ENCODE measurements at places on chromosomes 7 and 10.
A peak's percentile ranks its signal among the peaks of the same experiment; 100 is the strongest.

GRCh38 chr7:43481902-43482678 is 100.8 kb upstream of the STK17A start:
- DNase-seq = no peak

GRCh38 chr10:88508796-88509195 is 74.3 kb downstream of the RNLS start:
- no peak for DNase-seq

DNA sequence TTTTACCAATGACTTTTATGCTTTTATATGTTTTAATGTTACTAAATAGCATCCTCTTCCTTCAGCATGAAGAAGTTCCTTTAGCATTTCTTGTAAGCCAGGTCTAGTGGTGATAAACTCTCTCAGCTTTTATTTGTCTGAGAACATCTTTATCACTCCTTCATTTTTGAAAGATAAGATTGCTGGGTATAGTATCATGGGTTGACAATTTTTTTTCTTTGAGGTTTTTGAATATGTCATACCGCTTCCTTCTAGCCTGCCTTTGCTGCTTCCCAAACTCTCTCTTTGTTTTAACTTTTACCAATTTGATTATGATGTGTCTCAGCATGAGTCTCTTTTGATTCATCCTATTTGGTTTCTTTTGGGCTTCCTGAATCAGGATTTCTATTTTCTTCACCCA is 108.2 kb upstream of the KAT6B start:
- no peak for DNase-seq

GRCh38 chr7:8639668-8640067 is 206.3 kb downstream of the NXPH1 start:
- no peak for DNase-seq

- no peak for DNase-seq
Observed at GRCh38 chr10:16408379-16408778, 28.4 kb upstream of the PTER start.

DNA sequence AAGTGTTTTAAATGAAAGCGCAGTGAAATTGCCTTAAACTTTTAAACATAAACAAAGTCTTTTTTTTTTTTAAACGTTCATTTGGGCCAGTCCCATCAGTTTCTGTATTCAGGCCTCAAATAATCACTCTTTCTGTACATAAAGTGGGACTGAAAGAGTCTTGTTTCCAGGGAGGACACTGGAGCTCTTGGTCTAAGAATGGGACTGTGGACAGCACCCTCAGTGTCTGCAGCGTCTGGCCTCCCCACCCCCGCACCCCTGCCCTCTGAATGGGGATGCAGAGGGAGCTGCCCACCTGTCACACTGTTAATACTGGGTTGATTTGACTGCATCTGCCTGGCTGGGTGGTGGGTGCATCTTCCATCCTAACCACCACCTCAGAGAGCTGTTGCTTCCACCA is 5.2 kb downstream of the ZNF365 start:
- DNase-seq = no peak

DNA sequence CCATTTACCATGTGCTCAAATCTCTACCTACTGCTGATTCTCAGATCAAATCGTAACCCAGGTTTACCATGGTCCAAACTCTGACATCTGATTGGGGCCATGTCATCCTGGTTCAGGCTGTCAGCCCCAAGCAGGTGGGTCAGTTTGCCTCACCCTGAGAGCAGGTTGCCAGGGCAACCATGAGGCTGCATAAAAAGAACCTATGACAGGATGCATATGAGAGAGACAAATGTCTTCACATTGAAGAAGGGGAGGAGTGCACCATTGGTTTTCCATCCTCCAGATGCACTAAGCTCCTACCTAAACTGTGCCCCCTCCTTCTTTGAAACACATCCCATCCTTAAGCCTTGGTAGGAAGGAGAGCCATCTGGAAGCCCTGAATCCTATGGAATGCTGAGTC is 10.2 kb downstream of the PRSS1 start:
- DNase-seq = no peak

DNA sequence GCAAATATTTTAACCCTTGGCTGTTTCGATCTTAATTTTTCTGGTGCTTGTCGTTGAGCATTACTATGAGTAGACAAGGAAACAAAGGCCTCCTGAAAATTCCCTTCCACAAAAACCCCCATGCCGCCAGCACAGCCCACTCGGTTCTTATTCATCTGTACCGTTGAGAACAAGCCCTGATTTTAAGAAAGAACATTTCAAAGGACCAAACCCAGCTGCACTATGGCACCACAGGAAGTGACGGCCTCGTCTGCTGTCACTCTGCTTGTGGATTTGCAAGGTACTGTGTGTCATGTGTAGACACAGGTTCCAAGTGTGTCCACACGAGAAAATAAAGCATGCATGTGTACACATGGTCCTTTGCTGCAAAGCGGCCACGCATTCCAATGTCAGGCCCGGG is 285.2 kb downstream of the DNAJB6 start:
- no peak for DNase-seq

DNA sequence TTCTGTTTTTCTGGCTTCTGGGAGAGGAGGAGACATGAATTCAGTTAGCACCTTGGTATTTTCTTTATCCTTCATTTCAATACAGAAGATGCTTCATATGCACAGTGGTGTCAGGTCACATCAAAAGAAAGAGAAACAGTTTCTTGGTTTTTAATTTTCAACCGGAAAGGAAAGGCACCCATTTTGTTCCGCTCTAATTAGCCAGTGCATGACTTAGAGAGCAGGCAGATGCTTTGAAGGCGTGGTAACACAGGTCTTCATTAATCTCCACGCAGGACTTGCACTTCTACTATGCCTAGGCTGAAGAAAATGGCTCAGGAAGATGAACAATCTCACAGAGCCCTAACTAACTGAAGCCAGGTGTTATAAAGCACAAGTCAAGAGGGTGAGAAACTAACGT is 70.4 kb upstream of the ATRNL1 start:
- DNase-seq = no peak

DNA sequence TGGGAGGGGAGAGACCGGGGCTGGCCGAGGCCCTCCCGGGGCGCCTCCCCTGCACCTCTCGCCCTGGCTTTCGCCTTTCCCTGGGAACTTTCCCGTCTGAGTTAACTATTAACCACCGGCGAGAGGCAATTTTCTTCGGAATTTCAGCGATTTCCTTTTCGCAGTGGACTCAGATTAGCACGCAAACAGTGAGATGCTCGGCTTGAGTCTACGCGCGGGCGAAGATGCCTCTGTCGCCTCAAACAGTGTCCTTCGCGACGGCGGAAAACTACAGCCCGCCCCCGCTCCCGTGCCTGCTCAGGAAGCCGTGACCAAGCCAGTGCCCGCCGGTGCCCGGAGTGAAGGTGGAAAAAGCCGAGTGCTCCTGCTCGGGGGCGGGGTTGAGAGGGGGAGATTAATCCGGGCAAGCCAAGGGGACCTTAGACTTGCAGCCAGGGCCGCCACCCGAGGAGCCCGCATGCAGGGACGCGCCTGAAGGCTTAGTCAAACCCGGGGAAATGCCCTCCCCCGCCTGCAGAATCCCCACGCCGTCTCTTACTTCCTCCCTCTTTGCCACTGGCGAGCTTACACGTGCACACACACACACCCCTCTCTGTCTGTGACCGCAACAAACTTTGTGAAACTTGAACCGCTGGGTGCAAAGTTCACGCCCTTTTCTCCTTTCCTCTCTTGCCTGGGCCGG is 14.5 kb upstream of the PAX2 start:
- peak; percentile 7 for DNase-seq

DNA sequence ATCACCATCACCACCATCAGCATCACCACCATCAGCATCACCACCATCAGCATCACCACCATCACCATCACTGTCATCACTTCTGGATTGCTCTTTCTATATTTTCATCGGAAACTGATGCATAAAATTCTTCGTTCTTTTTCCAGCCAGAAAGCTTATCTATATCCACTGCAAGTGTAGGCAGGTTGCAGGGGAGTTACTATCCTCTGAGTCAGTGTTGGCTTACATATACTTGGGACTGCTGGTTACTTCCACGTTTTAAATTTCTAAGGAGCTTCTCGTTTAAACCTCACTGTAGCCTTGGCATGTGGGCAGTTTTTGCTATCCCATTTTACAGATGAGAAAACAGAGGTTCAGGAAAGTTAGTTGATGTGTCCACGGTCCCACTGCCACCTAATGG is 66.1 kb downstream of the FOXL3 start:
- no peak for DNase-seq

DNA sequence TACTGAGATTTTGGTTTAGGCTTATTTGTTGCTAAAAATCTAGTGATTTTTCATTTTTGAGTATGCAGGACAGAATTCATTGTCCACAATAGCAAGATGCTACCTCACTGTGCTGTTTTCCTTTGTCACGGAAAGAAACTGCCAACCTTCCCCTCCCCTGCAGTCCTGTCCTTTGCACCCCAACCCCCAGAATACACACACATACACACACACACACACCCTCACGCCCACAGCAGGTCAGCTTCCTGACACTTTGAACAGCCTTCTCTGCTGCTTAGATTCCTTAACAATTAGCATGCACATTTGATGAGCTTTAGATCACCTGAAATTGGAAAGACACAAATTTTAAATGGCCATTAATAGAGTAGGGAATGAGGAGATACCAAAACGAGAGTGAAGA is 32.1 kb downstream of the ARMC3 start:
- no peak for DNase-seq

DNA sequence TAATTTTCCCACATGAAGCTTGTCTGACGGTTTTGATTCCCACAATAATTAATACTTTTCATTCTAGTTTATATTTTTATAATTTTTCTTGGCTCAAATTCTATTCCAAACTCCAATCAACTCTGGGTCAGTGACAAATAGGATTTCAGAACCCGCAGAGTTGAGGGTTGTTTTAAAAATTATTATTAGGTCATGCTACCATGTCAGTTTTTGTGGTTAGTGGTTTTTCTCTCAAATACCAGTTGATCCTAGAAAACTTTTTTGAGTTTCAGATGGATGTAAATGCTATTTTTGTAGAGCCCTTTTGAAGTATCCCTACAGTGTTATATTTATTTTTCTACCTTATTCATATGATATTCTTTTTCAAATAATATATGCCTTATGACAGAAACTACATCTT is 237.4 kb downstream of the SEMA3D start:
- no peak for DNase-seq

DNA sequence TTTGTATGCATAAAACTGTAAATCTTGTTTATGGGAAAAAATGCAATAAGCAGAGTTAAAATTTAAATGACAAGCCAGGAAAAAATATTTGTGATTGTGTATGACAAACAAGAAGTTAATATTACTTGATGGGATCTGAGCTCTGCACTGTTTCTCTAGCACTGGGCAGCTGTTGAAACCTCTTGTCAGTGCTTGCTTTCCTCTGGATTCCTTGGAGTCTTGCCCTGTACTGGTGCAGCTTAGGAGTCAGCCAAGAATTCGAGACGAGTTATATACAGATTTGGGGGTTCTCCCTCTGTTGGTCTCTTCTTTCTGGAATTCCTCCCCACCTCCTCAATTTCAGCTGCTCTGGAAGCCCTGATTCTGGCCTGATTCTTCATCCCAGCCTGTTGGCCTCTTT is 24.3 kb upstream of the OPN4 start:
- DNase-seq = no peak

DNA sequence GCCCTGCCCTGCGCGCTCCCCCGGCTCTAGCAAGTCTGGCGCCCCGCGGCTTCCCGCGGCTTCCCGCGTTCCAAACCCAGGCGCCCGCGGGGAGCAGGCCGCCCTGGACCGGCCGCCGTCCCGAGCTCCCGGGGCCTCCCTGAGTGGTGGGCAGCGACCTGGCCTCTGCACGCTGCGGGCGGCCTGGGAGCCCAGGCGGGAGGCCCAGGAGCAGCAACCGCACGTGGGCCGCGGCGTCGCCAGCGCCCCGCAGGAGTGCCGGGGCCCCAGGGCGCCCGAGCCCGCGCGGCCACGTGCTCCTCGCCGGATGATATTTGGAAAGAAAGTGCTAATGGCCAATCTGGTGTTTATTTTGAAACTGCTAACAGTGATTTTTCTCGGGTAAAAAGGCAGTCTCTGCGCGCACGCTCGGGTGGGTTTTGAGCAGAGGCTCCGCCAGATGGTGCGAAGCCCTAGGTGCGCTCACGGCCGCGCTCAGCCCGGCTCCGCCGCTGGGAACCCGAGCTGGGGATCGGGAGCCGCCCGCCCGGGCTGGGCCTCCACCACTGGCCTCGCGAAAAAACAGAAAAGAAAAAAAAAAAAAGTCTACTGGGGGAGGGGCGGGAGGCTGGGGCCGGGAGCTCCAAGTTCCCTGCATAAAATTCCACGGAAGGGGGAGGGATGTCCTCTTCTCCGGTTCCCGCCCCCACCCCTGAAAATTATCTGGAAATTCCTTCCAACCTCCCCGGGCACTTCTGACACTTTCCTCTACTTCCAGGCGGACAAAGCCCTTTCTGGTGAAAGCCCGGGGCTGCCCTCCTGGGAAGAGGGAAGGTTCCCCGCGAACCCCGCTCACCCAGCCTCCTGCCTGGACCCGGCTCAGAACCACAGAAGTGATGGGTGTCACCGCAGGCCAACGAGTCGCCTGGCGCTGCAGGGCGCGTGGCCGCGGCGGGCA is 4.3 kb downstream of the EBF3 start:
- DNase-seq = no peak

- no peak for DNase-seq
Observed at GRCh38 chr10:63666836-63667383, 145.7 kb downstream of the REEP3 start.

DNA sequence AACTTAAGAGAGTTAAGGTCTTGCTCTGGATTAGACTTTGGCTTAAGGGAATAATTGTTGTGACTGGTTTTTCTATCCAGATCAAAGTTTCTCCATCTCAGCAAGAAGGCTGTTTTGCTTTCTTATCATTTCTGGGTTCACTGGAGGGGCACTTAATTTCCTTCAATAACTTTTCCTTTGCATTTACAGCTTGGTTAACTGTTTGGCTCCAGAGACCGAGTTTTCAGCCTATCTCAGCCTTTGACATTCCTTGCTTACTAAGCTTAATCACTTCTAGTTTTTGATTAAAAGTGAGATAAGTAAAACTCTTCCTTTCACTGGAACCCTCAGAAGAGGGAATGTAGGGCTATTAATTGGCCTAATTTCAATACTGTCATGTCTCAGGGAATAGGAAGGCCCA is 76.4 kb downstream of the LARP4B start:
- DNase-seq = no peak

- no peak for DNase-seq
Observed at GRCh38 chr10:122325235-122325634, 49.3 kb upstream of the PLEKHA1 start.

GRCh38 chr10:63430091-63430998 is 35.4 kb downstream of the JMJD1C start:
- no peak for DNase-seq

GRCh38 chr10:70124918-70125317 is 7.7 kb downstream of the AIFM2 start:
- no peak for DNase-seq

- DNase-seq = no peak
Observed at GRCh38 chr10:65313406-65313805, 1612.4 kb upstream of the LRRTM3 start.

- DNase-seq = no peak
Observed at GRCh38 chr10:53702489-53702888, 929.9 kb upstream of the MBL2 start.

- DNase-seq = no peak
Observed at GRCh38 chr7:69464035-69464434, 134.2 kb upstream of the AUTS2 start.

DNA sequence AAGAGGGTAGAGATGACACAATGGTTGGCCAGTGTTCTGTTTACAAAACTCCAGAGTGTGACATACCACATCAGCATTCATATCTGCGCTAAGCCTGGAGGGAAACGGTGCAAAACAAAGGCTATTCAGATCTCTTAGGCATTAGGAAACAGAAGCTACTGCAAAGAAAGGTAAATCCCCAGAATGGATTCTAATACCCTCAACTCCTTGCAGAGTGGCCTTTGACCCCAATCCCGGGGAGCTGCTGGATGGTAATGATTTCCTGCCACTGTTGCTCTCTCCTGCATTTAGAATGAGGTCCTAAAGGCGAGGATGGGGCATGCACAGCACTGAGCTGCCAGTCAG is 65.2 kb downstream of the AOAH start:
- DNase-seq = no peak

Measured in CD4-positive, alpha-beta T cell treated with Interleukin-15 for 4 hours (primary cell).